ENCODE measurements at places on chromosomes 16 and 17.

GRCh38 chr17:50841949-50842354 is 6.6 kb downstream of the WFIKKN2 start:
- DNase-seq = peak; percentile 76

GRCh38 chr16:87332150-87332549 is 15.0 kb upstream of the C16orf95 start:
- no peak for DNase-seq

DNA sequence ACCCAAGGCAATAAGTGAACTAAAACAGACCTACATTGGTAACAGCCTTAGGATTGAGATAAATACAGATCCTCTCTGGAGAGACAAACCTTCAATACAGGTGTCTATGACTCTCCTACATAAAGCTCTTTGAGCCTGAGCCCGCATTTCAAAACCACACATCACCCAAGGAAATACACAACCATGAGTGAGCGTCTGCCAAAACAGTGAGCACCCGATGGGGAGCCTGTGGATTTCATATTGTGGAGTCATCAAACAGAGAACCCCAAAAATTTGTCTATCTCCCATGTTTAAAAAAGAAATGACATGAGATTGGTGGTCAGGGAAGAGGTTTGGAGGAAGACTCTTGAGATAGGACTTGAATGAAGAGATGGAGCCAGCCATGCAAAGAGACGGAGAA is 102.2 kb upstream of the LHX1 start:
- DNase-seq = no peak

- DNase-seq = no peak
Observed at GRCh38 chr16:70575376-70575775, 51.8 kb downstream of the SF3B3 start.

GRCh38 chr17:82524540-82524939 is 5.0 kb downstream of the FOXK2 start:
- no peak for DNase-seq

DNA sequence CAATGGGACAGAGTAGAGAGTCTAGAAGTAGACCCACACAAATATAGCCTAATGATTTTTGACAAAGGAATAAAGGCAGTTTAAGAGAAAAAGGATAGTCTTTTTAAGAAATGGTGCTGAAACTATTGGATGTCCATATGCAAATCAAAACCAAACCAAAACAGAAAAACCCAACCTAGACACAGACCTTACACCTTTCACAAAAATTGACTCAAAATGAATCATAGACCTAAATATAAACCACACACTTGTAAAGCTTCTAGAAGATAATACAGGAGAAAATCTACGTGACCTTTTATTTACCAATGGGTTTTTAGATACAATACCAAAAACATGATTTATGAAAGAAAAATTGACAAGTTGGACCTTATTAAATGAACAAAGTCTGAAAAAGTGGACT is 66.4 kb upstream of the MPHOSPH6 start:
- DNase-seq = no peak

DNA sequence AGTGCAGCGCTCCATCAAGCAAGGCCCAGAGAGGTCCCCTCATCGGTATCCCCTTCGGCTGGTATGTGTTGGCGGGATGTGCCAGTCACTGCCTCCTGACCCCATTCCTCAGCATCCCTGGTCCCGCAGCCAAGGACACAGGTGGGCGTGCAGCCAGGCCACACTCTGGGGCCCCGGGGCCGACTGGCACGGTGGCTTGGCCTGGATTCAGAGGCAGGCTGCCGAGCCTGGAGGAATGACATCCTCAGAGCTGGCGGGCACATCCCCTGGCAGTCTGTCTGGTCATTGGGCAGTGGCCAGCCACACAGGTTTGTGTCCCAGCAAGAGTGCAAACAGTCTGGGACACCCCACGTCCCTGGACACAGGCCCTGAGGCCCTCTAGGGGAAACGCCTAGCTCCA is 111.1 kb downstream of the SDK2 start:
- no peak for DNase-seq

GRCh38 chr17:8315764-8316217 is 5.8 kb downstream of the ARHGEF15 start:
- DNase-seq = no peak

- DNase-seq = no peak
Observed at GRCh38 chr16:48901712-48902374, 291.9 kb upstream of the N4BP1 start.
